M059J (cell line): ENCODE measurements at places on chromosomes 3 and 15.
A peak's percentile ranks its signal among the peaks of the same experiment; 100 is the strongest.

- no peak for DNase-seq
Observed at GRCh38 chr15:88609344-88610090, 11.6 kb upstream of the AEN start.

DNA sequence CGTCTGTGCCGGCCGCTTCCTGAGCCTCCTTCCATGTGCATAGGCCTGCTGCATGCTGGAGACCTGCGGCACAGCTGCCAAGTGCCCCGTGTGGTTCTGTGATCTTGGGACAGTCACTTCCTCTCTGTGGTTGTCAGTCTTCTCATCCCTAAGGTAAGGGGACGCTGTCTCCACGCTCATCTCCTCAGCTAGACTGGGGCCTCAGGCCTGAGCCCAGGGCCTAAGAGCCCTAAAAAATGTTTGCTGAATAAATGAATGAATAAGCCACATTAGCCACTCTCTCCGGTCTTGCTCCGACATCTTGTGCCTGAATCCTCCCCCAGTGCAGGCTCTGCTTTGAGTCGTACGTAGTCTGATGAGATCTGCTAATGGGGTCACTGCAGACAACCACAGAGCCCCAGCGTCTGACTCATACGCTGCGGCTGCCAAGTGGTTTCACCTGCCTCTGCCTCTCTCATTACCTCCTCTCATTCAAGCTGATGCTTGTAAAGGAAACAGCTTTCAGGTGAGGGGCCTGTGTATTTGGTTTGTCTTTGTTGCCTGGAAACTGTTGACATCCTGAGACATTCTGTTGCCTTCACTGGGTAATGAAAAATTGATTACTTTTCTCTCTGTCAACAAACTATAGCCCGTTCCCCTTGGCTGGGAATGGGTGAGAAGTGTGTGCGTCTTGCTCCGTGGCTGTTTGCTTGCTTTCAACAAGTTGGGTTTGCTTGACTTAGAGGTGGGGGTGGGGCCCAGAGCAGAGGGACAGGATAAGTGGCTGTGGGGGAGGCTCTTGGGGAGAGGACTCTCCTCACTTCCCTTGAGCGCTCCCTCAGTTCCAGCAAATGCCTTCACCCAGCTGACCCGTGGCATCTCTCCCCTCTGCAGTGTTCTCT is 15.9 kb downstream of the RPLP1 start:
- DNase-seq, result peak; percentile 89

GRCh38 chr15:80476036-80476435 is 71.9 kb downstream of the ARNT2 start:
- no peak for DNase-seq

DNA sequence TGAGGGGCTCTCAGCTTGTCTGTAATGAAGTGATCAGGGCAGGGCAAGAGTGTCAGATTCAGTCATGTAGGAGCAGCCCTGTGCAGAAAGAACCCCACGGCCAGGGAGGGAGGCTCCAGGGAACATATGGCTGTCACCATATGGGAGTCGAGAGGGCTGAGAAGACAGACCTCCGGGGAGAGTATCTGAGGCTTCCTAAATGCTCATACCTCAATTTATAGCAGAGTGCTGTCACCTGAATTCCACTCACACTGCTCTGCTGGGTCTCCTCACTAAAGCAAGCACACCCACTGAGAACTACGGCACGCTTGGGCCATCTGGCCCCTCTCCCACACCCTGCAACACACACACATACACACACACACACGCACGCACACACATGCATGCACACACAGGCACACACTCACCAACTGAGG is 92.3 kb upstream of the TJP1 start:
- DNase-seq, result no peak

- DNase-seq, result no peak
Observed at GRCh38 chr3:55159016-55159415, 231.2 kb upstream of the LRTM1 start.

DNA sequence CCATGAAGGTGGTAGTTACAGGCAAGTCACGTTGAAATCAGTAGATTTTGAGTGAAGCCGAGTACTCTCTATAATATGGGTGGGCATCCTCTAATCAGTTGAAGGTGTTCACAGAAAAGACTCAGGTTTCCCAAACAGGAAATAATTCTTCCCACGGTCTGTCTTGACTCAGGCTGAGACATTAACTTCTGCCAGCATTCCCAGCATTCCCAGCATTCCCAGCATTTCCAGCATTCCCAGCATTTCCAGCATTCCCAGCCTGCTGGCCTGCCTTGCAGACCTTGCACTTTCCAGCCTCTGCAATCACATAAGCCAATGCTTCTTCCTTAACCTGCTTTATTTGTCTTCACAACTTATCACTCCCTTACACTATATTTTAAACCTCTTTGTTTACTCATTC is 542.3 kb upstream of the ROBO2 start:
- no peak for DNase-seq

GRCh38 chr15:49982584-49982983 is 136.4 kb downstream of the ATP8B4 start:
- no peak for DNase-seq

DNA sequence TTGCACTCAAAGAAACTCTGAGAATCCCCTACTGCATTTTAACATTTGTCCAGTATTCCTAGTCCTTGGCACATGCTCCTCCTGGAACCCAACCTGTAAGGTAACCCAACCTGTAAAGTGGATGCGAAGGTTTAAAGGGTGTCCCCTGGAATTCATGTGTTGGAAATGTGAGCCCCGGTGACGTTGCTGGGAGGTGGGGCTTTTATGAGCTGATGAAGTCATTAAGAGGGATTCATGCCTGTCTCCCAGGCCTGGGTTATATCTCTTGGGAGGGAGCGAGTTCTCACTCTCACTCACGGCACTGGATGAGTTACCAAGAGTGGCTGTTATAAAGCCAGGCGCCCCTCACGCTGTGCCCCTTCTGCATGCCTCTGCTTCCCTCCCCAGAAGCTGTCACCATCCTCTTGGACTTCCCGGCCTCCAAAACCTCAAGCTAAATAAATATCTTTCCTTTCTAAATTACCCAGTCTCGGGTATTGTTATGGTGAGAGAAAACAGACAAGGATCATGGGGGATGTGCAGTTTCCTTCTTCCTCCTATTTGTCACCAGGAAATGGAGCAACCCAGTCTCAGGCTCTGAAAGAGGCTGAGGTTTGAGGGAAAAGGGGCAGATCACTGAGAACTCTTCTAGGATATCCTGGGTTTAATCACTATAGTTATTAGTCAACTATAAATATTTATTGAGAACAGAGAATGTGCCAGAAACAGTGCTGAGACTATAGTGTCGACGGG is 7.6 kb downstream of the XXYLT1 start:
- no peak for DNase-seq

DNA sequence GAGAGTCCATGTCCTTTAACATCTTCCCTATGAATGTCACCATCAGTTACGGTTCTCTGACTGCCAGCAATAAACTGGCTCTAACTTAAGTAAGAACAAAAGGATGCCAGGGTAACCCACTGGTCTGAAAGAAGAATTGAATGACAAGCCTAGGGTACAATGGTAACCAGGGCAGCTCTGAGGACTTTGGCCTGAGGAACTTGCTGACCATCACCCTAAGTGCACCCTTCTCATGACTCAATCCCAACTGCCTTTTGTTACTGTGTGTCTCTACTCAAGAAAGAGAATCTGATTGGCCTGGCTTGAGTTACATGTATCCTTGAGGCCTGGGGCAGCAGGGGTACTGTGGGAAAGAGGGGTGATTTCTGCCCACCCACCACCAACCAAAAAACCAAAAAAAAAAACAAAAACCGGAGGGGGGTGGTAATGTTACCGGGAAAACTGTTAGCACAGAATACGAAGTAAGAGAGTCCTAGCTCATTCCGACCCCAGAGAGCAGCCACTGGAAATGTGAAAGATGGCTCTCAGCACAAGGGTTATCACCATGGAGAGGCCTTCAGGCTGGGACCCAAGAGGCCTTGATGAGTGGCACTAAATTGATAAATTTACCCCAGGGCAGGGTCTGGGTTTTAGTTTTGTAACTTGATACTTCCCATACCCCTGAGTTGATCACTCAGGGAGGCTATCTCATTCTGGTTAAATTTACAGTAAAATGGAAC is 9.3 kb upstream of the SLC28A1 start:
- no peak for DNase-seq

GRCh38 chr3:62574266-62574898 is 201.0 kb upstream of the FEZF2 start:
- no peak for DNase-seq

GRCh38 chr15:82921242-82921641 is 31.3 kb downstream of the HOMER2 start:
- DNase-seq, result no peak
